ENCODE measurements at places on chromosomes 1 and 21. TPM values are rescaled to one million over a fixed set of nuclear protein-coding genes. Genes with fewer than 3 reads are reported as not detected.

Gene HENMT1
- 6.0 TPM for total RNA-seq

Gene MTARC1
- 9.5 TPM for total RNA-seq

Gene CYP4A22
- not detected for total RNA-seq

Gene TMEM82
- not detected for total RNA-seq

Gene FMO4
- total RNA-seq: 0.86 TPM

Gene VWA1
- 14.9 TPM for total RNA-seq

Gene GJA4
- not detected for total RNA-seq

Gene TRABD2B
- total RNA-seq: 0.30 TPM

Gene TFB2M
- total RNA-seq: 39.6 TPM

Gene TCHH
- 0.19 TPM for total RNA-seq

Gene MAP3K7CL
- total RNA-seq: 2.0 TPM

Gene RNU1-2
- total RNA-seq: not detected

Gene MYBPHL
- not detected for total RNA-seq

Gene KIF21B
- total RNA-seq: 3.8 TPM
